Lung (tissue), 17 donors: ENCODE measurements at places on chromosomes 3 and 15. TPM values are rescaled to one million over a fixed set of nuclear protein-coding genes. Genes with fewer than 3 reads are reported as not detected.

GRCh38 chr3:117003501-117003900 is 293.9 kb downstream of the TUSC7 start:
- peak; percentile 55 for DNase-seq

- no peak for DNase-seq
Measured at GRCh38 chr15:52440414-52440813, 88.3 kb downstream of the MYO5A start.

DNA sequence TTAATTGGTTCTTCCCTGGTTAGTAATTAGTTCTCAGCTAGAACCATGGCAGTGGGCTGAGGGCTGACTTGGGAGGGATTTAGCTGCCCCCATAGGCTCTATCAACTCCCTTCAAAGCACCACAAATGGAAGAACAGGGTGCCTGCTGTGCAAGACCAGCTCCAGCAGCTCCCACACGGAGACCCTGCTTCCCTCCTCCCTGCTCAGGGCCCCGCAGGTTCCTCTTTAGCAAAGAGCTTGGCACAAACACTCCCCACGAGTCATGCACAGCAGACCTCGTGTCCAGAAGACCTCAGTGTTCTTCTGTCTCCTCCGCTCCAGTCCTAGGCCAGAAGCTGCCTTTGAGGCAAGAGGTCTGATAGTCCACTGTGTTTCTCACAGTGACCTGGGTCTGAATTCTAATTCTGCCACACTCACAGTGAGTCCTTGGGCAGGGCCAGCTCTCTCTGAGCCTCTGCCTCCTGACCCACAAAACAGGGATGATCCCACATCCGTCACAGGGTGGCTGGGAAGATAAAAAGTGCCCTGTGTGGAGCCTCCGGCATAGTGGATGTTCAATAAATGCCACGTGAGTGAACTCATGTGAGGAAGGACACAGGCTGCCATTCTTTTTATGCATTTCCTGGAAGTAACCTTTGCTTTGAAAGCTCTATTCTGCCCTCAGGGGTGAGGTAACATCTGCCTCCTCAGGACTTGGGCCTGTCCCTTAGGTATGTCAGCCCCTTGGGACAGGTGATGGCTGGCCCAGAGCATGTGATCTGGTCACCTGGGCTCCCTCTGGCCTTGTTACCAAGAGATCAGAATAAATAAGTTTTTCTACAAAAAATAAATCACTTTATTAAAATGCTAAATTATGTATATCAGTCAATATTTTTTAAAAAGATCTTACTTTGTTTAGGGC is 7.6 kb downstream of the RAB6B start:
- no peak for DNase-seq

GRCh38 chr3:126423191-126424038 is 28.7 kb downstream of the CFAP100 start:
- DNase-seq, result no peak

DNA sequence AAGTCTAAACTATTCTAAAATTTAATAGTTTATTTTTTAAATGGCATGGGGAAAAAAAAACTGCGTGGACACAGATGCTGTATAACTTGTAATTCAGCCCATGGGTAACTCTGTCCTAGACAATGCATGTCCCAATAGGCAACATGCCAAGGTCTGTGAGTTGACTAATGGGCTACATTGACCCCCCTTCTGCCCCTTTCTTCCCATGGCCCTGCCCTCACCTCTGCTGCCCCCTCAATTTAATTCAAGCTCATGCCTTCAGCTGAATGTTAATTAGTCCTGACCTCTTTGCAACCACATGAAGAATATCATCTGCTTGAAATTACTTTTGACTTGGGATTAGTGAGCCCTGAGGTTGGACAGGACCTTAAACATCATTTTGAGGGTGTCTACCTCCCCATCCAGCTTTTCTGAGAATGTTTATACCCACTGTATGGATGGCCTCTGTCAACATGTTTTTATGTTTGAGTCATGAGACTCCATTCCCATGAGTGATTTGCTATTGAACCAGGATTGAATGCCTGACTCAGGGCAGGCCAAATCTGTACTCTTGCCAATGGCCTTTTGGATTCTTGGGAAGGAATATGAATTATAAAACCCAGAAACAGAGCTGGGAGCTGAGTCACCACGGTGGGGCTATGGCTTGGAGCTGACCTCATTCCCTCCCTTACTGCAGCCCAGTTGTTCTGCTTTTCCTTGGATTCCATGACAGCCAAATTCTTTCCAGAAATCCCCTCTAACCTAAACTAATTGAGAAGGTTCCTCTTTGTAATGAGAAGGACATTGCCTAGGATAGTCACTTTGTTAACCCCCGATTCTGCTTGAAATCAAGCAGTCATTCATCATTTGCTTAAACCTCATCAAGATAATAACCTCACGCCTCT is 33.5 kb upstream of the PDE8A start:
- DNase-seq, result no peak

DNA sequence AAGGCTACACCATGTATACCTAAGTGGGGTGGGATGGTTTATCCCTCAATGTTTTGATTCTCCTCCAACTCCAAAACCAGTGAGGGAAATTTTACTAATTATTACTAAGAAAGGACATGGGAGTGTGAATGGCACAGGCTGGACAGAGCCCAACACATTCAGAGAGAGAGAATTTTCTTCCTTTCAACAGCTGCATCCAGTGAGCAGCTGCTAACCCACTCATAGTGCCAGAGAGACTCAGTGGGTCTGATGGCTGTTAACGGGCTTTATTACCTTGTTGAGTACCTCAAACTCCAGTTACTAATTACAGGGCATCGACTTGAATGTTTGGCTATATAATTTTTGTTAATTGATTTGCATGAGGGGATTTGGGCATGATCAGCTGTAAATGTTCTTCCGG is 75.8 kb downstream of the RORA start:
- no peak for DNase-seq

PARL gene
- 30.0 TPM for total RNA-seq
